AG04449 (cell line): ENCODE measurements at places on chromosomes 6 and 20.

- DNase-seq = no peak
These were observed 299.3 kb upstream of the ECI2 start for GRCh38 chr6:4434655-4435054.

GRCh38 chr20:1415667-1416468 lies 23.0 kb upstream of the FKBP1A start:
- peak; percentile 63 for DNase-seq

DNA sequence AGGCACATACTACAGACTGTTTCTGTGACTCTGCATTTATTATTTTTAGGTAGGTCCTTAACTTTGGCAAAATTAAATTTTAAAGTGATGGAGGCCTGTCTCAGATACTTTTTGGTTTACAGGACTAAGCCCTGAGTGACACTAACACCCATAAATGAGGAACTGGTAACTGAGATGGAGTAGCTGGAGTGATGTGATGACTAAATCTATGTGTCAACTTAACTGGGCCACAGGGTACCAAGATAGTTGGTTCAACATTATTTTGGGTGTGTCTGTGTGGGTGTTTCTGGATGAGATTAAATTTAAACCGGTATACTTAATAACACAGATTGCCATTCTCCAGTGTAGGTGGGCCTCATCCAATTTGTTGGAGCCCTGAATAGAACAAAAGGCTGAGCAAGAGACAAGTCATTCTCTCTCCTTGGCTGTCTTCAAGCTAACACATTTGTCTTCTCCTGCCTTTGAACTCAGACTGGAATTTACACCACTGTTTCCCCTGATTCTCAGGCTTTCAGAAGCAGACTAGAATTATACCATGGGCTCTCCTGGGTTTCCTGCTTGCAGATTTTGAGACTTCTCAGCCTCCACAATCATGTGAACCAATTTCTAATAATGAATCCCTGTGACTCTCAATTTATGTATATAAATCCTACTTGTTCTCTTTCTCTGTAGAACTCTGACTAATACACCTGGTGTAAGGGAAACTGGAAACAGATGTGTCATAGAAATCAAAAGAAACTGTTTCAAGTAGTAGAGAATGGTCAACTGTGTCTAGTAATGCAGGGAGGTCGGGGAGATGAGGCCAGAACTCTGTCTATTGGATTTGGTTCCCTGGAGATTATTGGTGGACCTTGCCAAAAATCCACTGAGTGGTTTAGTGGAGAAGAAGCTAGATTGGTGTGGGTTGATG lies 579.2 kb downstream of the EPM2A start:
- no peak for DNase-seq

GRCh38 chr20:12914804-12915203 lies 94.0 kb upstream of the SPTLC3 start:
- no peak for DNase-seq

DNA sequence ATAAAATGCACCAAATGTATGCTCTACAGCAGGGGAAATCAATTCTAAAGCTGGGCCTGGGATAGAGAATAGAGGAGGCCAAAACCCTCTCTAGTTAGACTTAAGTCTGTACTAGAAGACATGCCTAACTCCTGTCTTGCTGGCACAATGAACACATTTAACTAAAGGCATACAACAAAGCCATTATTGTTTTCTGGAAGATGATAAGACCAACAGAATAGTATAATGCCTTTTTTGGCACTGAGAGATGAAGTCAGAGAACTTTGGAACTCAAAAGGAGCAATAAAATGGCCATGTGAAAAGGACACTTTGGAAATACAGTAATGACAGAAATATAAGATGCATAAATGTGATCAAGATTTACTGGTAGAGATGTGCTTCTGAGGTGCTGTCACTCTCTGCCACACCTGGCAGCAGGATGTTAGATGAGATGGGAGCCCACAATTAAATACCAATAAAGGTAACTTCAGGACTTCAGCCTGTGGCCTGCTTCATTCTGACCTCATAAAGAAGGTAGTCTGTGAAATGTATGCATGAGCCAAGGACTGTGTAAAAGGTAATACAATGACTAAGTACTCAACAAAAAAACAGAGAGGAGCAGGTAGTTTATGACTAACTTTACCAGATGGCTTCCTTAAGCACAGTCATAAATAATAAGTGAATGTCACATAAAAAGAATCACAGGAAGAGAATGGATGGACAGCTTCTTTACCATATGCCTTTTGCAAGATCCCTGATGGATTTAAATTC lies 333.4 kb downstream of the BCKDHB start:
- no peak for DNase-seq

- DNase-seq = peak; percentile 64
These were observed 60.5 kb downstream of the CYB5R4 start for GRCh38 chr6:83920017-83920416.

GRCh38 chr20:19361790-19362189 lies 149.3 kb downstream of the SLC24A3 start:
- DNase-seq = no peak

DNA sequence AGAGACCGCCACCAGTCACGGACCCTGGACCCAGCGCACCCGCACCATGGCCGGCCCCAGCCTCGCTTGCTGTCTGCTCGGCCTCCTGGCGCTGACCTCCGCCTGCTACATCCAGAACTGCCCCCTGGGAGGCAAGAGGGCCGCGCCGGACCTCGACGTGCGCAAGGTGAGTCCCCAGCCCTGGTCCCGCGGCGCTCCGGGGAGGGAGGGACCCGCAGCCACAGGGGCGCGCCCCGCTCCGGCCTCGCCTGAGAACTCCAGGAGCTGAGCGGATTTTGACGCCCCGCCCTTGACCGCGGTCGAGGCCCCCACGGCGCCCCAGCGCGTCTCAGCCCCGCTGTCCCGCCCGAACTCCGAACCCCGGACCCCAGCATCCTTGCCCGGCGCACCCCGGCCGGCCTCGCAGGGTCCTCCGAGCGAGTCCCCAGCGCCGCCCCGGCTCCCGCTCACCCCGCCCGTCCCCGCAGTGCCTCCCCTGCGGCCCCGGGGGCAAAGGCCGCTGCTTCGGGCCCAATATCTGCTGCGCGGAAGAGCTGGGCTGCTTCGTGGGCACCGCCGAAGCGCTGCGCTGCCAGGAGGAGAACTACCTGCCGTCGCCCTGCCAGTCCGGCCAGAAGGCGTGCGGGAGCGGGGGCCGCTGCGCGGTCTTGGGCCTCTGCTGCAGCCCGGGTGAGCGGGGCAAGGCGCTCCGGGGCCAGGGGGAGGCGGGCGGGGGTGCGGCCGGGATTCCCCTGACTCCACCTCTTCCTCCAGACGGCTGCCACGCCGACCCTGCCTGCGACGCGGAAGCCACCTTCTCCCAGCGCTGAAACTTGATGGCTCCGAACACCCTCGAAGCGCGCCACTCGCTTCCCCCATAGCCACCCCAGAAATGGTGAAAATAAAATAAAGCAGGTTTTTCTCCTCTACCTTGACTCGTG lies at the start of gene OXT:
TSS of gene OXT (plus strand) at position 11 of the 920 bp plus-strand sequence. CDS start at position 47, 36 bp downstream.
- no peak for DNase-seq

DNA sequence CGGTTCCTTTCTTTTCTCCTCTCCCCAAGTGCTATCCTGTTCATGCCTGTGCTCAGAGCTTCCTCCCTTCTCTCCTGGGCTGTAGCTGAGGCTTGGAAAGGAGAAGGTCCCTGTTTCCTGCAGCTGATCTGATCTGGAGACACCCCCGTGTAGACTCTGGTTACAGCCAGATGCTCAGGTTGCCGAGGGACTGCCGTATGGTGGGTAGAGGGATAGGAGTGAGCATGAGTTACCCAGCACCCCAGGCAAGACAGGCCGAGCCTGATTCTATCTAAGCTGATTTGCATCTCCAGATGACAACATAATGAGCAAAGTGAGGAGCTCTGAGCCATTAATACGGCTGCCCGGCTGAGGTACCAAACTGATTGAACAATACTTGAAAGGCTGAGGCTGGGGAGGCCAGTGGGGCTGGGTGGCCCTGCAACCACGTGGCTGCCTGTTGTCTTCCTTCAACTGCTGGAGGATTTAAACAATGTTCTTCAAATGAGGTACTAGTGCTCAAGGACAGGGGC lies 91.8 kb downstream of the ASXL1 start:
- no peak for DNase-seq

- no peak for DNase-seq
These were observed 30.0 kb upstream of the PHACTR2 start for GRCh38 chr6:143647732-143648131.

DNA sequence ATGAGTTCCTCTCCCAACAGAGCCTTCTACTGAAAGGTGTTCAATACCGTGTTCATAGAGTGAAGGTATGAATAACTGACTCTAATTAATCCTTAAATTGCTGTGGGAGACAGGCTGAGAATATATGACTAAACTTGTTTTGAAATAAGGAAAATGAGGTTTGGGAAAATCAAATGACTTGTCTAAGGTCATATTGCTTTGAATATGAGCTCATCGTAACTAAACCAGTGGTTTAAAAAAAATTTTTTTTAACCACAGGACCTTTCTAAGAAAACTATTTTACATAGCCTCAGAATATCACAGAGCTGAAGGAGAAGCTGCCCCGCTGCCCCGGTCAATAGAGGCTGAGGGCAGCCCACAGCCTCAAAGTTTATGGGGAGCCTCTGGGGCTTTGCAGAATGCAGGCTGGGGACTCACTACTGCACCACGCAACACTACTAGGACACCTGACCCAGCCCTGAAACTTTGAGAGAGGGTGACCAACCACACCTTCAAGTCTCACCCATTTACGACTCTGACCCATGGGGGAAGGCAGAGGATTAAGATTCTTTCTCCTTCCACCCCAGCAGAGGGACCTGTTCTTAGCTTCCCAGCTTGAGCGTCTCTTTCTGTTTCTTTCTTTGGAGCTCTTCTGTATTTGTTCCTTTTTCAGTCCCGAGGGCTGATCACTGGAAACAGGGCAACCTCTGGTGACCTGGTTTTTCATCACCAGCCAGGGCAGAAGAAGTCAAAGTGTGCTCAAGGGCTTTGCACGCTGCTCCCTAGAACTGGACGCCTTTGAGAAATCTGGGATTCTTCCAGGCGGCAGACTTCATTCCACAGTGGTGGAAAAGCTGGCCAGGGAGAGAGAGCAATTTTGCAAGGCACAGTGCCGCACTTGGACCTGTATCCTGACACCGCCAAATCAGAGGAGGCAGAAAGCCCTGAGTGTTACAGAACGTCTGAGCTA lies 220.2 kb downstream of the ATXN1 start:
- no peak for DNase-seq

DNA sequence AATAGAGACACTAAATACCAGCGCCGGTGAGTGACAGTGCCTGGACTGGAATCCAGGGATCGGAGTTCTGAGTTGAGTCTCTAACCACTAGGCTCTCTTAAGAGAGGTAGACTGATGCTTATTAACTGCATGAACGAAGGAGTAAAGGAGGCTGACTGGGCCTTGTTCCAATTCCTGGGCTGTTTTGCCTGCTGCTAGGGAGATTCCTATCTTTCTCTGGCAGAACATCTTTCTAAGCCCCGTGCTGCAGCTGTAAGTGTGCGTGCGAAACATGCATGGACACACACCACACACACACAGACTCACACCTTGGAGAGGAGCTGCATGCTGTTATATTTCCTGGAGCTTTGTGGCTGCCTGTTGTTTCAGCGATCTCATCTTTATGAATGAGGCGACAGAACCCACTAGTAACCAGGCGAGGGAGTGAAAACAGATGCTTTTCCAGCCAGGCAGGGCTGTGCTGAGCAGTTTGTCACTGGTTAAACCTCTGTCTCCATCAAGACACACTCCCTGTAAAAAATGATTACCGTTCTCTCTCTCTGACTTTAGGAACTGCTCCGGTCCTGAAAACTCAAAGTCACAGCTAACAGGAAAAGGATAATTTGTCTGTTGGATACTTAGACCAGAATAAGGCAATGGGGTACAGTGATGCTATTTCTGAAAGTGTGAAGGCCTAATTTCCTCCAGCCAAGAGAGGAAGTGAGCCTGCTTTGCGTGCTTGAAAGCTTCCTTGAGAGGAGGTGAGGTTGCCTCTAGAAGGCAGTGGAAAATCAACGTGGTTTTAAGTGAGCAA lies 157.4 kb upstream of the ZNF217 start:
- peak; percentile 71 for DNase-seq

DNA sequence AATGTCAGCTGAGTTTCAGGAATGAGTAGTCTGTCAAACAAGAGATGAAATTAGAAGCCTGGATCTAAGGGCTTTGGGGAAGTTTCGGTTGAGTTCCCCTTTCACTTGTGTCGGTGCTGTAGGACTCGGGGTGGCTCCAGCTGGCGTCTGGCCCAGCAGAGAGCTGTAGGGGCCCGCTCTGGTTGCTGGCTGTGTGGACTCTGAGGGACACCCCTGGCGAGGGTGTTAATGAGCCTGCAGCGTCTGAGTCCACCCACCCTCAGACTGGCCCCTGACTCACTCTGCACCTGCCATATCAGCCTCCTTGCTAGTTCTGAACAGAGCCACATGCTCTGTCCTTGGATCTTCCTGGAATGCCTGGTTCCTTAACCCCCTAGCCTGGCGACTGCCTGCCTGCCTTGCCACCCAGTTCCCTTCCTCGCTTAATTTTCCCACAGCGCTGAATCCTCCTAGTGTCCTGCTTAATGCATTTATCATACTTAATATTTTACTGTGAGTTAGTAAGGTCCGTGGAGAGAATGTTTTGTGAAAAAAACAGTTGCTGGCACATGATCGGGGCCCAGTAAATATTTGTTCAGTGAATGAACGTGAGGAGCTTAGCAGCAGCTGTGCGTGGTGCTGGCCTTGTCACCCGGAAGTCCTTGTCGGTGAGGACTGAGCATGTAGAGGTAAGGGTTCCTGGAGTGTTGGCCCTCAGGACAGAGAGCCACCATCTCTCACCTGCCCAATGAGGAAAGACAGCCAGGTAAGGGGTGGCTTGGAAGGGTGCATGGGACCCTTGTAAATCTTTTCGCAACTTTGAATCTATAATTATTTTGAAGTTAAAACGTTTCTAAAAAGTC lies 1.6 kb downstream of the DNAJC5 start:
- no peak for DNase-seq

- no peak for DNase-seq
These were observed 46.9 kb upstream of the ARMH2 start for GRCh38 chr6:24845578-24845977.

DNA sequence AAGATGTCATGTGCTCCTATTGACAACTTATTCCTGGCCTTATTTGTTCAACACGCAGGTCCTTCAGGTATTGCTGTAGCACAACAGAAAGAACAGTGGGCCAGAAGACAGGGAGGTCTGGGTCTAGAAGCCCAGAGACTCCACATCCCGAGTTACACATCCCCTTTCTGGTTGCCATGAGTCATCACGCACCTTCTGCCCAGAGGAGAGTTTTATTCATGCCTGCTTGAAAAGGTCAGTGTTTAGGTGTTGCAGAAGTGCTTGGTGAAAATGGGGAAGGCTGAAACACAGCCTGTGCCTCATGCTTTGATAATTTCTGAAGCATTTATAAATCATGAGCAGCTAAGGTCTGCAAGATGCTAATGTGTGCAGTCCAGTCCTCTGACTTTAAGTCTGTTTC lies 256.4 kb downstream of the GMPR start:
- no peak for DNase-seq

GRCh38 chr6:144758602-144759001 lies 473.5 kb downstream of the UTRN start:
- DNase-seq = no peak

GRCh38 chr6:51495610-51496396 lies 591.6 kb downstream of the PKHD1 start:
- no peak for DNase-seq

GRCh38 chr20:13147971-13148370 lies 73.1 kb upstream of the ISM1 start:
- DNase-seq = no peak

- DNase-seq = no peak
These were observed 173.7 kb upstream of the ID4 start for GRCh38 chr6:19663479-19663878.

- no peak for DNase-seq
These were observed 864 bp upstream of the CEBPB start for GRCh38 chr20:50189681-50190250.

GRCh38 chr20:4170621-4171537 lies 155.5 kb upstream of the RNF24 start:
- no peak for DNase-seq

- DNase-seq = no peak
These were observed 216.8 kb downstream of the HACE1 start for GRCh38 chr6:104642871-104643270.
